Melanocyte of skin (primary cell): ENCODE measurements at places on chromosomes 11 and 22. TPM values are rescaled to one million over a fixed set of nuclear protein-coding genes. Genes with fewer than 3 reads are reported as not detected.

The P2RY6 gene
- not detected in 2 replicates for total RNA-seq

The SYT12 gene
- not detected in 2 replicates for total RNA-seq

The TMPRSS13 gene
- total RNA-seq, result 2.0 TPM in 1 of 2 replicates, not detected in the other

The NFAM1 gene
- total RNA-seq, result under 0.01 TPM in 2 replicates

The OR51V1 gene
- not detected in 2 replicates for total RNA-seq

The SLC16A8 gene
- total RNA-seq, result not detected in 2 replicates

The PGR gene
- not detected in 2 replicates for total RNA-seq
